ENCODE measurements at places on chromosomes 6 and 20. TPM values are rescaled to one million over a fixed set of nuclear protein-coding genes. Genes with fewer than 3 reads are reported as not detected.

DNA sequence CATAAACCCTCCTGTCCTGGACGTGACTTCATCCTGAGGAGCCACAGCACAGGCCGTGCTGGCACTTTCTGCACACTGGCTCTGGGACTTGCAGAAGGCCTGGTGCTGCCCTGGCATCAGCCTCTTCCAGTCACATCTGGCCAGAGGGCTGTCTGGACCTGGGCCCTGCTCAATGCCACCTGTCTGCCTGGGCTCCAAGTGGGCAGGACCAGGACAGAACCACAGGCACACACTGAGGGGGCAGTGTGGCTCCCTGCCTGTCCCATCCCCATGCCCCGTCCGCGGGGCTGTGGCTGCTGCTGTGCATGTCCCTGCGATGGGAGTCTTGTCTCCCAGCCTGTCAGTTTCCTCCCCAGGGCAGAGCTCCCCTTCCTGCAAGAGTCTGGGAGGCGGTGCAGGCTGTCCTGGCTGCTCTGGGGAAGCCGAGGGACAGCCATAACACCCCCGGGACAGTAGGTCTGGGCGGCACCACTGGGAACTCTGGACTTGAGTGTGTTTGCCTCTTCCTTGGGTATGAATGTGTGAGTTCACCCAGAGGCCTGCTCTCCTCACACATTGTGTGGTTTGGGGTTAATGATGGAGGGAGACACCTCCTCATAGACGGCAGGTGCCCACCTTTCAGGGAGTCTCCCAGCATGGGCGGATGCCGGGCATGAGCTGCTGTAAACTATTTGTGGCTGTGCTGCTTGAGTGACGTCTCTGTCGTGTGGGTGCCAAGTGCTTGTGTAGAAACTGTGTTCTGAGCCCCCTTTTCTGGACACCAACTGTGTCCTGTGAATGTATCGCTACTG, 22.0 kb upstream of the PYGB start:
- no peak for DNase-seq

- no peak for DNase-seq
Measured at GRCh38 chr6:97306544-97307320, 23.7 kb upstream of the MMS22L start.

GRCh38 chr6:42383421-42384205, 68.1 kb downstream of the TRERF1 start:
- no peak for DNase-seq

GRCh38 chr6:53540129-53540692, 4.7 kb downstream of the GCLC start:
- no peak for DNase-seq

DNA sequence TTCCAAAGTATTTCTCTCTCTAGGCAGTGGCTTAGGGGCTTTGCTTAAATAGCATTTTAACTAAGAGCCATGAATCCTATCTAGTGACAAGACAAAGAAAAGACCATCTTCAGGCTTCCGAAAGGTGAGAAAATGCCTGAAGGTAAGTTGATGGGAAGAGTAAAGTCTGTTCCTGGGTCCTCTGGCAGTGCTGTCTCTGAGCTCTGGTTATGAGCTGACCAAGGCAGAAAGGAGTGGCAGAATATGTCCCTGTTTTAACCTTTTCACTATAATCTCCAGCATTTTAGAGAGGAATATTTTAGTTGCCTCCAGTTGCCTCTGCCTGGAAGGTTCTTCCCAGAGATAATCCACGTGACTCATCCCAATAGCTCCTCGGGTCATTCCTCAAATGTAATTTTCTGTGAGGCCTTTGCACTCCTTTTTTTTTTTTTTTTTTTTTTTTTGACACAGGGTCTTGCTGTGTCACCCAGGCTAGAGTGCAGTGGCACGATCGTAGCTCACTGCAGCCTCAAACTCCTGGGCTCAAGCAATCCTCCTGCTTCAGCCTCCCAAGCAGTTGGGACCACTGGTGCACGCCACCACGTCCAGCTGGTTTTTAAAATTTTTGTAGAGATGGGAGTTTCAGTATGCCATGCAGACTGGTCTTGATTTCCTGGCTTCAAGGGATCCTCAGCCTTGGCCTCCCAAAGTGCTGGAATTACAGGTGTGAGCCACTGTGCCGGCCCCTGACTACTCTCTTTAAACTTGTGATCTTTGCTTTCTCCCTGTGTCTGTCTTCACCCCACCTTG, 3.7 kb upstream of the ARMH2 start:
- no peak for DNase-seq

DNA sequence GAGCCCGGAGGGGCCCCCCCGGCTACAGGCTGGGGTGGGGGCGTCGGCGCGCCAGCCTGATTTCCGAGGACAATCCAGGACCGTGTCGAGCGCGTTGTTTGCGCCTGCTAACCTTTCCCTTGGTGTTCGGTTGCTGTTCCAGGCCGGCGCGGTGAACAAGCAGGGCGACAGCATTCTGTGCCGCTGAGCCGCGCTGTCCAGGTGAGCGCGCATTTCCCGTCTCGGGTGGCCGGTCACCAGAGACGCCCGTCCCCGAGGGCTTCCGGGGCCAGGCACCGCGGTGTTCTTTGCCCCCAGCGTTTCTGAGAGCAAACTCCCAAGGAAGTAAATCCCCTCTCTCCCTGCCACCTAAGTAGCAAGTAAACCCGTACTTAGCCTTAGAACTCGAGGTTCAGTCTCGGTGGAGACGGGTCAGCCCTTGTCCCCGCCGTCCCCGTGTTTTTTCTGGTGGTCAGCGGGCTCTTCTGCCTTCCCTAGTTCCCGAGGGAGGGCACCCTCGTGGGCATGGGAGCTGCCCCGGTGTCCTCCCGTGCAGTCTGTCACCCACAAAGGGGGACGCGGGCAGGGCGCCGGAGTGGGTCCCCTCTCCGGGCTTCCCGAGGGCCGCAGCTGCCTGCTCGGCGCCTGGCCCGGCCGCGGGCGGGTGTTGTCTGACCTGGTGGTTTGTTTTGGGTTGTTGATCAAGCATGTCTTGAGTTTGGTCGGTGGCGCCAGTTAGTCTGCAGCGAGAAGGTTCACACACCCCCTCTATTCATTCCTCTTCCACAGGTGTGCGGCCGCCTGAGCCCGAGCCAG, 1.5 kb downstream of the ID4 start:
- peak; percentile 63 for DNase-seq

- DNase-seq: no peak
Measured at GRCh38 chr6:37643851-37644672, 53.6 kb downstream of the MDGA1 start.

Gene SALL4
- 3.0 TPM for polyA plus RNA-seq

Gene TUBB1
- 0.15 TPM for polyA plus RNA-seq

DNA sequence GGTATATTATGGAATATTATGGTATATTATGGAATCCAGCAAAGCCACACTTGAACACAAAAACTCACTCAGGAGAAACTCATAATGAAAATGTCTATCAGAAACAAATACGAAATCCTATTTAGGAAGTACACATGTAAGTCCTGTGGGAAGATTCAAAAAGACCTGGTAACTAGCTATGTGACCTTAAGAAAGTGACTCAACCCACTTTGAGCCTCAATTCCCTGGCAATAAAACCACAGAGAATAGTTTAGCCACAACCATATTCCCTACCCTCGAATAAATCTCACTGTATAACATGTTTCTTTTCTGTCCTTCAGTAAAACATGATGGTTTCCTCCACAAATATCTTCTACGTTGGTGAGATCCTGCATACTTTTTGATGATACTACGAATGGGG, 56.4 kb downstream of the ZMYND8 start:
- no peak for DNase-seq

DNA sequence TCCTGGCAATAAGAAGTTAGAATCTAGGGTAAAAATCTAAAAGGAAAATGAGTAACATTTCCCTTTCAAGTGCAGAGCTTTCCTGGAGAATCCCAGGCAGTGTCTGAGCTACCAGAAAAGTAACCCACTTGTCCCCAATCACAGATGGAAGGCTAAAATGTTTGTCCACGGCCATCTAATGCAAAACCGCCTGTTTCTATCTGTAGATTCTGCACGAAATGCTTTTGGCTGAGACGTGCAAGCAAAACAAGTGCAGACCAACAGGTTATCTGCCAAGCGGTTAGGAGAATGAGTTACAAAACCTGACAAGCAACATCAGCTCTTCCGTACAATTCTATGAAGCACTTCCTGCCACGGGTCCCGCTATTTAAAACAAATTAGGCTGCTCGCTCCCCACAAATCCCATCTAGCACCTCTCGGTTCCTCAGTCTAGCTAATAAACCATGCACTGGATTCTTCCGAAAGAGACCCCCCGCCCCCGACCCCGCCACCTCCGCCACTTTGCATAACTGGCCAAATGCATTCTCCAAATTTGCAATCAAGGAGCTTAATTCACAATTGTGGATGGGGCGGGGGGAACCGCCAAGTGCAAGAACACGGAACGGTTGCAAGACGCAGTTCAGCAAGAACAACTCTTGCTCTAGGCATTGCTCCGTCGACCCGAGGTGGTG, 1.4 kb downstream of the ELOVL5 start:
- no peak for DNase-seq

GRCh38 chr6:77620278-77620882, 32.5 kb upstream of the MEI4 start:
- no peak for DNase-seq

Gene SLC17A2
- polyA plus RNA-seq: 0.05 TPM

DNA sequence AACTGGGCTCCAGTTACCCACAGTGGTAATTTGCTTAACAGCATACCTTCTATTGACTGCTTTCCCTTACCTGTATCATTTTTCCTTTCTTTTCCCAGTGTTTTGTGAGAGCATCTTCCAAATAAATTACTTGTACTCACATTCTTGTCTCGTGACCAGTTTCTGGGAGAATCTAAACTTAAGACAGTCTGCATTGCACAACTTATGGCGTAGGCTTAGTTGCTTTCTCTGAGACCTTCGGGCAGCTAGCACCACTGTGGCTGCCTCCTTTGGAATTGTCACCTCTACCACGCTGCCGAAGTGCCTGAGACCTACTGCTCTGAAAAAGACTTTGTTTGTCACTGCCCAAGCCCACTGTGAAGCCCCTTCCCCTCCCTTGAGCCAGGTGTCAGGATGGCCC, 188.1 kb upstream of the BMP2 start:
- DNase-seq: no peak

DNA sequence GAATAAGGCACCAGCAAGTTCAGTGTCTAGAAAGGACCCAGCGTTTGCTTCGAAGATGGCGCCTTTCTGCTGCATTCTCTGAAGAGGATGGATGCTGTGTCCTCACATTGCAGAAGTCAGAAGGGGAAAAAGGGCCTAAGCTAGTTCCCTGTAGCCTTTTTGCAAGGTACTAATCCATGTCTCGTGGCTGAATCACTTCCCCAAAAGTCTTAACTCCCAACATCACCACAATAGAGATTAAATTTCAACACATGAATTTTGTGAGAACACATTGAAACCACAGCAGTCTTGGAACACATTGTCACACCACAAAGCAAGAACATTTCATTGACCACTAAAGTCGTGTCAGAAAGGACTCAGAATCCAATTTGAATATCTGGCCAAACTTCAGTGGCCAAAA, 42.1 kb downstream of the KLHL31 start:
- no peak for DNase-seq

DNA sequence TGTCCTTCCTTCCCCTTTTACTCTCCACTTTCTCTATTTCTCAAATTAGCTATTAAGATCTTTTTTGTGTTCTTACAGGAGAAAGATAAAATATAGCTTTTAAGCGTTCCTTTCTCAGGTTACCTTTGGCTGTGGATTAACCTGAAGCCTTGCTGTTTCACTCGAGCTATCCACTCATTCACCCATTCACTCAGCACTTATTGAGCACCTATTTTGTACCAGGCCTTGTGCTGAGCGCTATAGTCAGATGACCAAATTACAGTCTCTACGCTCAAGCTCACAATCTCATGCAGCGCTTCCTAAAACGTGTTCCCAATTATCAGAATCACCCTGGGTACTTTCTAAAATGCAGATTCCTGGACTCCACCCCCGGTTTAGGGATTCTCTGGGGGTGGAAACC, 1.8 kb upstream of the CEP250 start:
- DNase-seq: no peak

- no peak for DNase-seq
Measured at GRCh38 chr6:53556986-53557715, 12.2 kb upstream of the GCLC start.
